ENCODE measurements at places on chromosomes 1 and 21.
A peak's percentile ranks its signal among the peaks of the same experiment; 100 is the strongest.

GRCh38 chr1:196464480-196464941 lies 143.7 kb downstream of the KCNT2 start:
- DNase-seq = peak; percentile 55

DNA sequence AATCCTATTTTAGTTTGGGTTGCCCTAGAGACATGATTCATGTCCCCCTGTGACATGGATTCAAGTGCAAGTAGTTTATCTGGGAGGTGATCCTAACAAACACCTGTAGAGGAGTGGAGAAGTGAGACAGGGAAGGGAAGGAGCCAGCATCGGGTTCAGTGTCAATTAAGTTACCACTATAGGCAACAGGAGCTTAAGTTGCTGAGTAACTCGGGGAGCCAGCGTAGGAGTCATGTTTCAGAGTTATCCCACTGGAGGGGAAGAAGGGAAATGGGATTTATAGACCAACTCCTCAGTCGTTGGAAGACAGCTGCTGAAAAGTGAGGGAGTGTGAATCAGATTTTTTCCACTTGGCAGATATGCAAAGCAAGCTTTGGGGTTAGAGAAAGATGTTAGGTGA lies 54.9 kb downstream of the SLC30A7 start:
- DNase-seq = peak; percentile 13

DNA sequence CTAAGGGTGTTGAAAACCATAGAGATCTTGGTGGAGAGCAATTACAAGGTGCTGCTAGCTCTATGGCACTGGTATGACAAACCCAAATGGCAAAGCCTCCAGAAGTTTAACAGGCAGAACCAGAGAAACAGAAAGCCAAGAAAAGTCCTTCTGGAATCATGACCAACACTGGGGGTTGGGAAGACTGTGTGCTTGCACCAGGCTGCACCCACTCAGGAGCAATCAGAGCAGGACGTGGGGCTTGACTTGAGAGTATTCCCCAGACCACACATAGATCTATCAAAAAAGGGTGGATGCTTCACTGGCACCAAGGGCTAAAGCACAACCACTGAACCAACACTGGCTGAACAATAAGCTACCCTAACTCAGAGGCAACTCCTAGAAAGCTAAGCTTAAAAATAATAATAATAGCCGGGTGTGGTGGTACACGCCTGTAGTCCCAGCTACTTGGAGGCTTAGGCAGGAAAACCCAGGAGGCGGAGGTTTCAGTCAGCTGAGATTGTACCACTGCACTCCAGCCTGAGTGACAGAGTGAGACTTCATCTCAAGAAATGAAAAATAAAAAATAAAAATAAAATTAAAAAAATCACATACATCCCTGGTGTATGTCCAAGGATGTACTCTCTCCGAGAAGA lies 20.1 kb upstream of the ENSA start:
- no peak for DNase-seq

DNA sequence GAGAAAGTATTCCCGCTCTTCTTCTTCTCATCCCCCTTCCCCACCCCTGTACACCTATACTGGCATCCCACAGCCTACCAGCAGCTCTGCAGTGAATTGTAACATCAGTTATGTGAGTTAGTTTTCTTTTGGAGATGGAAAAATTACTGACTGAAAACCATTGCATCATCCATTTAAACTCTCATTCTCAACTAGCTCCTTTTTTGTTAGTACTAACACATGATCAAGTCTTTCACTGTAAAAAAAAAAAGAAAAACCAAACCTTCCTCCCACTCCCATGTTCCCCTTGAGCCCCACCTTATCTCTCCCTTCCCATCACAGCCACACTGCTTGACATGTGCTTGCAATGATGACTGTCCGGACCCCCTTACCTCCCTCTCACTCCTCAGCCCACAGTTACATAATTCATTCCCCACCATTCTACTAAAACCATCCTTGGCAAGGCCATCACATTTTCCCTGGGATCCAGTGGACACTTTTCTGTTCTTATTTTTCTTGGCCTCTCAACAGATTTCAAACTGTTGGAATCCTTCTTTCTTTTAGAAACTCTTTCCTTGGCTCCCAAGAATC lies 23.2 kb upstream of the RAVER2 start:
- DNase-seq = no peak

DNA sequence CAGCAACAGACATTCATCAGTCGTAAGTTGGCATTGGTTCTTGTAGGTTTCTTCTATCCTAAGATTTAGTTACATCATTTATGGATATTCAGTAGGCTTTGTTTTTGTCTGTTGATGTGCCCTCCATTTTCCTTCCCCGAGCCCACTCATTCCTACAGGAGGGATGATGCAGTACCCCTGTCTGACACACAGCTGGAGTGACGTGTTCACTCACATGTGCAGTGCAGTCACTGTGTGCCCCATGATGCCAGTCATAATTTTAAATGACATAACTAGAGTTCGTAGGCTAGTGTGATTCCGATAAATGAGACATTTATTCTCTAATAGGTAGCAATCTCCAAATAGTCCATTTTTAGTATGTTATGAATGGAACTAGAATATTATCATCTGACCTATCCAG lies 438.4 kb downstream of the DSCAM start:
- no peak for DNase-seq

GRCh38 chr1:184247671-184248070 lies 139.2 kb upstream of the C1orf21 start:
- no peak for DNase-seq

DNA sequence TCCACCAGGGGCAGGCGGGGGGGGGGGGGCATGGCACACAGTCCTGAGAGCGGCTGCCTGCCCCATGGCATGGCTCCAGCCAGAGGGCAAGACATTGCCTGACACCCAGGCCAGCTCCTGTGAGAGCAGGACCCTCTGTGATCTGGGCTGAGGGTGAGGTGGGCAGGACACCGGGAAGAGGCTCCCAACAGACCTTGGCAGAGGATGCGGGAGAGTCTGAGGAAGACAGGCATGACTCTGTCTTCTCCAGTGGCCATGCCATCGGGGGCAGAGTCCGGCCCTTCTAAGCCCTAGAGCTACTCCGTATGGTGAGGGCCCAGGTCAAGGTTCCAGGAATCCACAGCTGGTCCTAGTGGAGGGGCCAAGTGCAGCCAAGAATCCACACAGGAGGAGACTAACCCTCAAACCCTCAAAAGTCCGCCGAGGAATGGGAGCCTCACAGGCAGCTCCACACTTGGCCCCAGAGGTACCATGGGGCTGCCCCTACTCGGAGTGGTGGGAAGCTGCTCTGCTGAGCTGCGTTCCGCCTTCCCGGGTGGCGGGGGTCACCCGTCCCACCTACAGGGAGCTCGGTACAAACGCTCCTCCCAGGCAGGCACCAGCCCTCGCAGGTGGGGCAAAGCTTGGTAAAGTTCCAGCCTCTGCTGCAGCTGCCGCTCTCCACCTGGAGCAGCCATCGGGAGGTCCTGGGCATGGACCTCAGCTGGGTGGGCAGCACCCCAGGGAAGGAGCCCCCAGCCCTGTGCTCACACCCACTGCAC lies 6.5 kb downstream of the ACTRT2 start:
- no peak for DNase-seq

GRCh38 chr1:239802275-239802674 lies 289.4 kb upstream of the FMN2 start:
- no peak for DNase-seq

DNA sequence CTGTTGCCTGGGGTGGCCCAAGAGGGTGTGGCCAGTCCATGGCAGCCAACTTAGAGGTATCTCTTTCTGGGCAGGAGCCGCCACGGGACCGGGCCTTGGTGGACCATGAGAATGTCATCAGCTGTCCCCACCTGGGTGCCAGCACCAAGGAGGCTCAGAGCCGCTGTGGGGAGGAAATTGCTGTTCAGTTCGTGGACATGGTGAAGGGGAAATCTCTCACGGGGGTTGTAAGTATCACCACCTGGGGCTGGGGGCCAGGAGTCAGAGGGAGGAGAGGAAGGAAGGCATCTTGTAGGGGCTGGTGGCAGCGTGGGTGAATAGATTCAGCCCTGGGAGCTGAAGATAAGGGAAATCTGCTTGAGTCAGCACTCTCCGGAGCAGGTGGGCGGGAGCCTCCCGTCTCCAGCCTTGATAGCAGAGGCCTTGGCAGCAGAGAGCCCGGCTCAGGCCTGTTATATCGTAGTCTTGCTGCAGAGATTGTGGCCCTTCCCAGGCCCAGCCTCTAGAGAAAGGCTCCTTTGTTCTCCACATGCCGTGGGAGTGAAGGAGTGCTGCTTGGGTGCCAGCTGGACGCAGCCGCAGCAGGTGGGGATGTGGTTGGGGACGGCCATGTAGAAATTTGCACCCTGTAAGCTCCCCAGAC lies 25.4 kb downstream of the PHGDH start:
- DNase-seq = peak; percentile 3

DNA sequence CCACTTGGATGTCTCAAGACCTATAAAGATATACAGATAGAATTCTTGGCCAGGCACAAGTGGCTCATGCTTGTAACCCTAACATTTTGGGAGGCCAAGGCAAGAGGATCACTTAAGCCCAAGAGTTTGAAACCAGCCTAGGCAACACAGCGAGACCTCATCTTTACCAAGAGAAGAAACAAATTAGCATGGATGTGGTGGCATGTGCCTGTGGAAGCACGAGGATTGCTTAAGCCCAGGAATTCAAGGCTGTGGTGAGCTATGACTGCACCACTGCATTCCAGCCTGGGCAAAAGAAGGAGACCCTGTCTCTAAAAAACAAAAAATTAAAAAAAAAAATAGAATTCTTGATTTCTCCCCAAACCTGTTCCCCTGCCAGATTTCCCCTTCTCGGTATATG lies 8.3 kb downstream of the ASAP3 start:
- no peak for DNase-seq

- peak; percentile 88 for DNase-seq
Measured at GRCh38 chr1:100290291-100290690, 24.3 kb downstream of the RTCA start.

GRCh38 chr1:236064674-236065508 lies at the start of gene NID1:
NID1 (minus strand) TSS chr1:236065090; CDS start chr1:236065079, 11 bp downstream.
- peak; percentile 75 for DNase-seq

DNA sequence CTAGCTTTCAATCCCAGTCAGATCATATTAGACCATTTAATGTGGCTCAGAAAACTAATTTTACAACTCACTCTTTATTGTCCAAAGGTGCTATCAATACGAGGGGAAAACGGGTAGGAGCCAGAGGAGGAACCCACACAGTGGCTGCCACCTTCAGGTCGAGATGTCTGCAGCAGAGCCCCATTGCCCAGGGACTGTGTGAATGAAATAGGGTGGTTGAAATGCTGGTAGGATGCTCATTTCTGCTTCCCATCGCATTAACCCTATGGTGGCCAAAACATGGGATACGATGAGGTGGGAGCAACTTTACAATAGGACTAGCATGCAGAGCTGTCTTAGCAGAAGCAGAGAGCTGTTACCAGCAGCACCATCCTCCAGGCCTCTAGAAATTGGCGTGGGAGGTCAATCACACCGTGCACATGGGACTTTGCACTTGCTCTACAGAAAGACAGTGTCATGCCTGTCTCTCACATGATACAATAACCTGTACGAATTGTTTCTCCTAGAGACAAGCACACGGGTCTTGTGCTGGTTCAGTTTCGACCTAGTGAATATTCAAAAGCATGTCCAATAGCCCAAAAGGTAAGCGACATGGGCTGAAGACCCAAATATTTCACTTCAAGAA lies 69.5 kb upstream of the DESI2 start:
- DNase-seq = no peak

GRCh38 chr1:92065042-92065441 lies 10.2 kb downstream of the SETSIP start:
- no peak for DNase-seq

DNA sequence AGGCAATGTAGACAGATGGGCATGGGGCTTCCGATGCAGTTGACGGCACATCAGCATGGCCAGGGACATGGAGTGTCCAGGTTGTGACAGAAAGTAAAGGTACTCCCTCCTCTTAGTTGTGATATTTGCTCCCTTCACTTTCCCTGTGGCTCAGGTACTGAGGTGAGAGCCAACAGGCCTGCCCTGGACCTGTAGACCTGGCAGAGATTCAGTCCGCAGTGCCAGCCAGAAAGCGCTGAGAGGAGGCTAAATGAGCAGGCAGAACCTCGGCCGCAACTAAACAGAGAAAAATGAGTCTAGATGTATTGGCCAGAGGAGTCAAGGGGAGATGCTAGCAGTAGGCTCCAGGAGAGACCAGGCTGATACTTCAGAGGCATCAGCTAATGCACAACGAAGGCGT lies 22.6 kb upstream of the KCNK2 start:
- no peak for DNase-seq

DNA sequence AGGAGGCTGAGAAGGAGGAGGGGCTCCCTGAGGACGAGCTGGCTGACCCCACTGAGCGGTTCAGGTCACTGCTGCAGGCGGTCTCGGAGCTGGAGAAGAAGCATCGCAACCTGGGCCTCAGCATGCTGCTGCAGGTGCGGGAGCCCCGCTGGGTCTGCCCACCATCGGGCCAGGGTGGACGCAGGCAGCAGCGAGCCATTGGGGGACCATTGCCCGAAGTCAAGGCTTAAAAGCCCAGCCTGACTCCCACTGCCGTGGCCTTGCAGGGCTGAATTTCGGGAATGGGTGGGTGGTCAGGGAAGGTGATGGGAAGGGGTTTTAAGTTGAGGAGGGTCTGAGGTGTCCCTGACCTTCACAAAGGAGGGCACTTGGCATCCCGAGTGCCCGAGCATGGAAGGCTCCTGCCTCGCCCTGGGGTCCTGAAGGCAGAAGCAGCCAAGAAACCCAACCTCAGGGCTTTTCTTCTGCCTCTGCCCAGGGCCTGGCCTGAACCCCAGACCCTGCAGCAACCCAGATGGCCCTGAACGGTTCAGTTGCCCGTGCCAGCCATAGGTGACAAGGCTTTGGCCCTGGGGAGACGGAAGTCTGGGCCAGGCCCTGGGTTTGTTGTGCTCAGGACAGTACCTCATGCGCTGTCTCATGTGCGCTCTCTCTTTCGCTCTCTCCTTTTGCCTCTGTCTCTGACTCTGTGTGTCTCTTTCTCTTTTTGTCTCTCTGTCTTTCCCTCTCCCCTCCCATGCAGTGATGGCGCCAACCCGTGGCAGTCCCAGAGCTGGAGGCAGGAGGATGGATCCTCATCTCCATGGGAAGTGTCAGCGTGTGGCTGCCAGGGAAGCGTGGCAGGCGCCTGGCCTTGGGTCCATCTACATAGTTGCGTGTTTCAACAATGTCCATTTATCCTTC lies 6.2 kb downstream of the RNF187 start:
- DNase-seq = no peak

DNA sequence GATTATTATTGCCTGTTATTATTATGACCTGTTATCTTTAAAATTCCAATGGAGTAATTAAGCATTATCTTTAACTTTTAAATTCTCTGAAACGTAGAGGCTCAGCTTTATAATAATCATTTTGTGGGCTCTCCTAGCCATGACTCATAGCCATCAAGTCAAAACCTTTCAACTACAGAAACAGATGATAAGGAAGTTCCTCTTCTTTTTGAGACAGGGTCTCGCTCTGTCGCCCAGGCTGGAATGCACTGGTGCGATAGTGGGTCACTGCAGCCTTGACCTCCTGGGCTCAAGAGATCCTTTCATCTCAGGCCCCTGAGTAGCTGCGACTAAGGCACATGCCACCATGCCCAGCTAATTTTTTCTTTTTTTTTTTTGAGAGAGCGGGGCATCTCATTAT lies 43.5 kb downstream of the CHML start:
- no peak for DNase-seq

- no peak for DNase-seq
Measured at GRCh38 chr1:23598424-23598823, 39.1 kb upstream of the ID3 start.

Measured in endothelial cell of umbilical vein (primary cell).